ENCODE measurements at places on chromosomes 2 and 18.

DNA sequence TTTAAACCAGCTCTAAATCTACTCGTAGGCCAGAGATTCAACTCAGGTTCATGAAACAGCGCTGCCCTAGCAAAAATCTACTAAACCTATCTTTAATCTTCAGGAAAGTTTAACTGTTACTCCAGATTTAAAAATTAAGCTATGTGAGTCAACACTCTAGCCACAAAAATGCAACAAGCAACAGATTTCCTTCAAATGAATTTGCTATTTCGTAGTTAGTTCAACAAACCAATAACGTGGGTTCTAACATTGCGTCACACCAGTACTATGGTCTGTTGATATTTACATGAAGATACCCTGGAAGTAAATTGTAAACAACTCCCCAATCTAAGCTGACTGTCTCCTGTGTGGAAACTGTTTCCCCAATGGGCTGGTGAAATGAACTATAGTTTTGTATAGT is 71.2 kb downstream of the FIGN start:
- DNase-seq = no peak

- DNase-seq = no peak
Observed at GRCh38 chr18:79598633-79599175, 80.9 kb upstream of the CTDP1 start.

GRCh38 chr2:139940686-139941085 is 1160.5 kb upstream of the NXPH2 start:
- no peak for DNase-seq

- no peak for DNase-seq
Observed at GRCh38 chr2:171480908-171481307, 41.4 kb upstream of the CYBRD1 start.

- no peak for DNase-seq
Observed at GRCh38 chr18:36658611-36659010, 170.2 kb downstream of the TPGS2 start.

DNA sequence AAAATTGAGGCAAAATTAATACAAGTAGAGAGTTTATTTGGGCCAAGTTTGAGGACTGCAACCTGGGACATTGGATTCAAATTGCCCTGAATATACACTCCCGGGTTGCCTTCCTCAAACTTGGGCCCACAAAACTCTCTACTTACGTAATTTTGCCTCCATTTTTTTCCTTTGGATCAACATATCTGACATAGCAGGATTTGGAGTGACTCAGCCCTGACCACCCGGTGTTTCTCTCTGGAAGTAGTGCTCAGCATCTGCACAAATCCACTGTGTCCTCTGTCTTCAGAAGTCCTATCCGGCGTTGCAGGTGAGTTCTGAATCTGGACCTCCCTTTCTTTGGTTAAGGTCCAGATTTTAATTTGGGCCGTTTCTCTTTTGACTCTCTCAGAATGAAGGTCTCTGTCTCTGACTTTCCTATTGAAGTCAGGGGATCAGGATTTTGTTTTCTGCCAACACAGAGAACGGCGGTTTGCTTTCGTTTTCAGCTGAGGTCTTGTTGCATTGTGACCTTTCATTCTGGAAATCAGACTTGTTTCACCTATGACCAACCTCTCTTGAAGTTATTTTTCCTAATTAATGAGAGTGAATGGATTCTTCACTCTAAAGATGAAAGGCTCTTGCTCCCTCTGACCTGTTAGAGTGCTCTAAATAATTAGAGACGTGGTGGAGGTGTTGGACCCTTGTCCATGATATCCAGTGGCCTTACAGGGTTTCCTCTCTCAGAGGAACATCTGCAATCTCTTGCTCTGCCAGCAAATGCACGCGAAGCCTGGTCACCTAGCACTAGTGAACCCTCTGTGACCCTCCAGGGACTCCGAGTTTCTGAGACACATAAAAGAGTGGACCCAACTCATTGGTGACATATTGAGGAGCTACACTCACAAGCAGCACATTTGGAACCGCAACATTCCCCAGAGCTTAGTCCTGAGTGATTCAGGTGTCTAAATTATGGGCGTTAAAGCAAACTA is 13.6 kb downstream of the TCF23 start:
- no peak for DNase-seq

GRCh38 chr18:76260941-76261472 is 234.0 kb downstream of the ZNF516 start:
- DNase-seq = no peak

DNA sequence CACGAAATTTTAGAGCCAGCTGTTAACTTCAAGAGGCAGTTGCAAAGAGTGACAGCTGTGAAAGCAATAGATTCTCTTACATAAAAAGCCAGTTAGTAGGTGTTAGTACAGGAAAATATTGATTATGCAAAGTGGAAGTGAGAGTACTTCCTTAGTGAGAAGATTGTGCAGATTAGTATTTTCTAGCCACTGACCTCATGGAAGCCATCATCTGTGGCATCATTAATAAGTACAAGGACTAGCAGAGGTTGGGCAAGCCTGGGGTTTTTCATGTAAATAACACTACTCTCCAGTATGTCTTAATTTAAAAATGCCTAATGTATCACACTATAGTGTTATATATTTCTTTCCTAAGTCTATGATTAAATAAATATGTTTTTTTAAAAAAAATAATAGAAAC is 166.2 kb upstream of the DTNA start:
- DNase-seq = no peak

- DNase-seq = peak; percentile 62
Observed at GRCh38 chr18:64438178-64438577, 289.3 kb upstream of the LINC00305 start.

GRCh38 chr18:9691235-9691634 is 16.9 kb upstream of the RAB31 start:
- no peak for DNase-seq

DNA sequence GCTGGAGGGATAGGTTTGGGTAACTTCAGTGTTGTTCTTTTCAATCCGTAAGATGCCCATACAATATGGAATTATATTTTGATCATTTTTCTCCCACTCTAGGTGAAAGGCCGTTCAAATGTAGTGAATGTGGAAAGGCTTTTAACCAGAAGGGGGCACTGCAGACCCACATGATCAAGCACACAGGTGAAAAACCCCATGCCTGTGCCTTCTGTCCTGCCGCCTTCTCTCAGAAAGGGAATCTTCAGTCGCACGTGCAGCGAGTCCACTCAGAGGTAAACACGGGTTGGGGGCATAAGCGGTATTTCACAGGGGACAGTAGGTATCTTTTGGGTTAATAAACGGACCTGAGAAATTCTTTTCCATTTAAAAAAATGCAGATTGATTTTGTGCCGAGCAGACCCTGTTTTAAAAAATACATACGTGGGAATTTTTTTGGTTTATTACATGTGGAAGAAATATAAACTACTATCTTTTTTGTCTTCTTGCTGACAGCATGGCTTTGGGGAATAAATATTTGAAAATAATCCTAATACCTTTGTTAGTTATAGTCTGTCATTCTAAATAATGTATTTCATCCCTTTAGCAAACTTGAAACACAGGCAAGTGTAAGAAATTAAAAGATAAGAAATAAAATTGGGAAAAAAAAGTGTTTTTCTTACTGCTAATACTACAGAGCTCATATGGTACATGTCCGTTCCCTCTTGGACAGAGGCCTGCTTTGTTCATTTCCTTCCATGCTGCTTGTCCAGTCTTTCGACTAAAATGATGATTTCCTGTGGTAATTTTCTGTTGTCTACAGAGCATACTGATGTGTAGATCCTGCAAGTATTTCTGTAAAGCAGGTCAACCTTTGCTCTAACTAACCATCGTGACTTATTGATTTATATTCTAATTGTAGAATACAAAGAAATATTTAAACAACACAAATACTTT is 53.3 kb downstream of the ZNF236 start:
- DNase-seq = peak; percentile 52

GRCh38 chr2:16013359-16013911 is 73.1 kb downstream of the MYCN start:
- no peak for DNase-seq

GRCh38 chr2:208326016-208326415 is 60.0 kb downstream of the PIKFYVE start:
- DNase-seq = no peak
